T-cell (primary cell): ENCODE measurements at places on chromosomes 12 and 14. TPM values are rescaled to one million over a fixed set of nuclear protein-coding genes. Genes with fewer than 3 reads are reported as not detected.

Gene CISTR
- total RNA-seq = not detected

DNA sequence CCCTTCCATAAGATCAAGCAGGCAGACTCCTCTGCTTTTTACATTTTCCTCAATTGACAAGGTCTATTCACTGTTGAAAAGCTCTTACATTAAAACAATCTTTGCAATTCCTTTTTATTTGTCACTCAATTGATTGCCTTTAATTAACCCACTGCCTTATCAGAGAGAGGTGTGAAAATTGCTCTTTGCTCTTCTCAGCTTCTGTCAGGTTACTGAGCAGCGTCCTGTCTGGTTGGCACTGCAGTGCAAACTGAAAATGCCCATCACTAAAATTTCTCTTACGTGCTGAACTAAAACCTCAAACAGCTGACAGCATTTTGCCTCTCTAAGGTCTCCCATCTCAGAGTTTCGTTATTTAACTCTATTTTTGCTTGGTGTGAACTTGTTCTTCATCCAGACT lies 504.1 kb upstream of the ATXN7L3B start:
- DNase-seq = no peak

Gene SLC6A12
- total RNA-seq = not detected

Gene NUAK1
- 0.50 TPM for total RNA-seq

DNA sequence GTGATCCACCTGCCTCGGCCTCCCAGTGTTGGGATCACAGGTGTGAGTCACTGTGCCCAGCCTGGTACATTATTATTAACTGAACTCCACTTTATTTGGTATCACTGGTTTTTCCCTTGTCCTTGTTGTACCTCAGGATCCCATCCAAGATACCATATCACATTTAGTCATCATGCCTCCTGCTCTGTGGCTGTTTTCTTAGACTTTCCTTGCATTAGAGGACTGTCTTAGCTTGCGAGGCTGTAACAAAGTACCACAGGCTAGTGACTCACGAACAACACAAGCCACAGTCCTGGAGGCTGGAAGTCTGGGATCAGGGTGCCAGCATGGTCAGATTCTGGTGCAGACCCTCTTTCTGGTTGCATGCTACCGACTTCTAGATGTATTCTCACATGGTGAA lies 12.2 kb downstream of the KLC1 start:
- no peak for DNase-seq

DNA sequence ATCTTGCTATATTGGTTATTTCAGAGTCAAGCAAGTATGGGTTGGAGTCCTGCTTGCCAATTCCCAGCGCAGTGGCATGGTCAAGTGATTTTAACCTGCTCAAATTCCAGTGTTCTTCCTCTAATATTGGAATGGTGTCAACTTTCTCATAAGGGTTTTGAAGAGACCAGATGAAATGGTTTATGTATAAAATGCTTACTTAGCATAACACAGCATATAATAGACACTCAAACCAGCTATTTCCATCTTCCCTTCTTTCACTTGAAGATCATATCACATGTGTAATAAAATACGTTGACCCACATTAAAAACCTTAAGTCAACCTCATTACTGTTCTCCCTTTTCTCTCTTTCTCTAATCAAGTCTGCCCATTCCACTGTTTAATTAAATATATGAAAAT lies 144.0 kb downstream of the NAV3 start:
- DNase-seq = no peak
